Cortex of kidney (tissue), 1 donor: ENCODE measurements at places on chromosomes 7 and 10.

- DNase-seq, result no peak
These were observed 189.9 kb downstream of the PPP1R9A start for GRCh38 chr7:95097291-95097690.

DNA sequence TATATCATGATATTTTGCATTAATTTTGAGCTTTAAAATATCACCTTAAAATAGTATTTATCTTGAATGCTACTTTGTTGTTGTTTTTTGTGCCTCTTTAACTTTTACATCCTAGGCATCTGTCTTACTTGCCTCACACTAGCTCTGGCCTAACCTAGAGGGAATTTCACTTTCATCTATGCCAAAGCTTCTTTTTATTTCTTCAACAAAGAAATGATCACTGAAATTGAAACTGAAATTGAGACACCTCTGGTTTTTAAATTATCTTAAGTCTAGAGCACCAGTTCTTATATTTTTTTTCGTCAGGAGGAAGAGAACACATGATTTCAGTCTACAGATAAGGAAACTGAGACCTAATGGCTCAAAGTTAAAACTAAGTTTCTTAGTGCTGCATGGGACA lies 3.5 kb upstream of the SCIN start:
- no peak for DNase-seq

- DNase-seq, result no peak
These were observed 337.3 kb downstream of the WDR37 start for GRCh38 chr10:1393481-1393880.

DNA sequence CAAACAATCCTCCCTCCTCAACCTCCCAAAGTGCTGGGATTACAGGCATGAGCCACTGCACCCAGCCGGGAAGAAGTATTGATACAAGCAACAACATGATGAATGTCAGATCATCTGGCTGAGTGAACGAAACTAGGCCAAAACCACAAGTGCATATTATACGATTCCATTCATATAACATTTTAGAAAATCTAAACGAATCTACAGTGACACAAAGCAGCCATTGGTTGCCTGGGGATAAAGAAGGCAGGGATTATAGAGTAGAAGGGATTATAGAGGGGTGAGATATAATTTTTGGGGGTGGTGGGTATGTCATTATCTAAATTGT lies 11.5 kb upstream of the RHBDD2 start:
- DNase-seq, result no peak

DNA sequence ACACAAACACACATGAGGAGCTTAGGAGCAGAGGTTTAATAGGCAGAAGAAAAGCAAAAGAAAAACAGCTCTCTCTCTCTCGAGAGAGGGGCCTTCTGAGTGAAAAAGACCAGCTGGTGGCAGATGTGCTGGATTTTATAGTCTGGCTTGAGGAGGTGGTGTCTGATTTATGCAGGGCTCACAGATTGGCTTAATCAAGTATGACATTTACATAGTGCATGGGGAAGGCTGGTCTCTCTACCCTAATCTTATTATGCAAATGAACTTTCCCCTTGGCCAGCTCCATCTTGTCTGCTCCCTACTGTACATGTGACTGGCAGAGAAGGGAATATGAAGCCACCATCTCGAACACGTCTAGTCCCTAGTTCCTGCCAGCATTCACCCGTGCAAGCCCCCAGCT lies 219.5 kb upstream of the ZNF804B start:
- DNase-seq, result no peak

- no peak for DNase-seq
These were observed 64.3 kb downstream of the PUS7 start for GRCh38 chr7:105457619-105458225.

- DNase-seq, result no peak
These were observed 72.7 kb upstream of the PALS2 start for GRCh38 chr7:24500599-24500998.

DNA sequence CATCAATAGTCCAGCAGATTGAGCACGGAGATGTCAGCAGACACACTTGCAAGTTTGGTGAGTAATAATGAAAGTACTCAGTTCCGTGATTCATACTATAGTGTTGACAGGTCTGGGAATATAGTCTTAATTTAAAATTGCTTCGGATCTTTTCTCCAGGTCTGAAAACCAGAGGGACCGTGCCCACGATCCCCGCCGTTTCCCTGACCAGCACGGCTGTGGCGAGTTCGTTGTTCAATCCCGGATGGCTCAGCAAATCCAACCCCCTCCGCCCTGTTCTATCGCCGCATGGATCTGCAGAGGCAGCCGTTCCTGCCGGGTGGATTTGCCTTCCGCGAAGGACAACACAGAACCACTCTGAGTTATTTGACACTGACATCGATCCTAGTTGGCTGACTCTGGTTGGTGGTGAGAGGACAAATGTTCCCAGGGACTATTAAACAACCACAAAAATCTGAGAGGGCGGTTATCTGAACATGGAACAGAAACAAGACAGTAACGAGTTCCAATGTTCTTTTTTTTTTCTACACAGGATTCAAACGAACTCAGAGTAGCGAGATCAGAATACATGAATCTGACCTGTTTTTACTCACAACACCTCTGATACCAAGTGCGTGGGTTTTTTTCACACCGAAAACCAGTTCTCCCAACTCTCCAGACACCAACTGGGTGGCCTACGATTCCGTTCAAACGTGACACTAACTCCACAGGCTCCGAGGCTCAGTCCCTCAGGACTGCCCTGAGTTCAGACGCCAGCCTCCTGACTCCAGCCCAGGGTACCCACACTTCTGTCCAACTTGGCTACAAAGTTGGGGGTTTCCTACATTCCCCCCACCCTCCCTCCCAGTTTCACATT lies 52.7 kb downstream of the RBM17 start:
- DNase-seq, result no peak
